Stimulated activated CD4-positive, alpha-beta T cell treated with anti-CD3 and anti-CD28 coated beads, Interleukin-1b, Interleukin-23, amount 100 ng/mL, for 24 hours (primary cell): ENCODE measurements at places on chromosomes 2 and 18.

DNA sequence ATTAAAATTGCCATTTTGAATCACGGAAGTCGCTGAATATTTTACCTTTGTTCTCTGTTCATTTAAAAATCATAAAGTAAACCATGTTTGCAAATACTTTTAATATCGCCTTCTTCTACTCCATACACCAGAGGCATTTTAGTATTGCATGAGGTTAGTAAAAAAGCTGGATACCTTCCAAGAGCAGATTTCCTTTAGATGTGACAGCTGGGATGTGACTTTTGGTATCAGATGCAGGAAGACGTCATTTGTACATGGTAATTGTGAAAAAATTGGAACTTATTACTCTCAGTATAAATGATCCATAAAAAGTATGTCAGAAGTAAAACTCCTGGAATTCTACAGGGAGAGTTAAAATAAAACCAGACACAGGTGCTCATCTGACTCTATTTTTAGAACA lies 89.5 kb downstream of the SLC4A10 start:
- no peak for DNase-seq

- peak; percentile 27 for DNase-seq
Measured at GRCh38 chr2:239326831-239327535, 73.8 kb downstream of the HDAC4 start.

GRCh38 chr2:189521699-189522434 lies 58.7 kb downstream of the SLC40A1 start:
- DNase-seq: no peak

DNA sequence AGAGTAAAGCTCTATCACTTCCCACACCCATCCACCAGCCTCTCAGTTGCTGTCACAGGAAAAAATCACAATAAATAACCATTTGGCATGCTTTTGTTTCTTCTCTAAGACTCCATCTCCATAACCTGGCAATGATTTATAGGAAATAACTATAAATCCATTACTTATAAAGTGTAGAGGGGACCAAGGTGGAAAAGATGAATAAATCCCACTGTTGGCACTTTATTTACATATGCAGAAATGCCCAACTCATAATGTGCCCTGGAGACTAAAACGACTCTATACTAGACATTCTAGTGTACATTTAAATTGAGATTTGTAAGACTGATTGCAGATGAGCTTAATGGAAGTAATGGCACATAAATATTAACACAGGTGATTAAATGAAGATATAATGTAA lies 7.5 kb upstream of the NOSTRIN start:
- DNase-seq: no peak

- no peak for DNase-seq
Measured at GRCh38 chr2:60557486-60557864, 4.0 kb upstream of the BCL11A start.
